Left ventricle myocardium superior (tissue), 1 donor: ENCODE measurements at places on chromosomes 16 and 17. TPM values are rescaled to one million over a fixed set of nuclear protein-coding genes. Genes with fewer than 3 reads are reported as not detected.

DNA sequence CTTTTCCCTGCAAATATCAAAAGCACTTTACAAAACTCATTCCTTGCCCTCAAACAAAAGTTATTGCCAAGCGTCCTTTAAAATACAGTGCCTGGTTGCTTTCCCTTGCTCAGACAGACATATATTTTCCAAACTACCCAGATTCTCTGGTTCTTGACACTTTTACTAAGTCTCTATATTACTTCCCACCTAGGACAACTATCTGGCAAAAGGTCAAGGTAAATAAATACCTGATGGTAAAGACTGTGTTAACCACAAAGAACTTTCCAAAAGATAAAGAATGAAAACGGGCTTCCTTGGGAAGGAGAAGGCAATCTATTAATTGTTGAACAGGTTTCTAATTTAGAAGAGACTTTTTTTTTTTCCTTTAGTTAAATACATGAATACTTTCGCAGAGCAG is 1.9 kb downstream of the HS3ST3A1 start:
- no peak for DNase-seq

DNA sequence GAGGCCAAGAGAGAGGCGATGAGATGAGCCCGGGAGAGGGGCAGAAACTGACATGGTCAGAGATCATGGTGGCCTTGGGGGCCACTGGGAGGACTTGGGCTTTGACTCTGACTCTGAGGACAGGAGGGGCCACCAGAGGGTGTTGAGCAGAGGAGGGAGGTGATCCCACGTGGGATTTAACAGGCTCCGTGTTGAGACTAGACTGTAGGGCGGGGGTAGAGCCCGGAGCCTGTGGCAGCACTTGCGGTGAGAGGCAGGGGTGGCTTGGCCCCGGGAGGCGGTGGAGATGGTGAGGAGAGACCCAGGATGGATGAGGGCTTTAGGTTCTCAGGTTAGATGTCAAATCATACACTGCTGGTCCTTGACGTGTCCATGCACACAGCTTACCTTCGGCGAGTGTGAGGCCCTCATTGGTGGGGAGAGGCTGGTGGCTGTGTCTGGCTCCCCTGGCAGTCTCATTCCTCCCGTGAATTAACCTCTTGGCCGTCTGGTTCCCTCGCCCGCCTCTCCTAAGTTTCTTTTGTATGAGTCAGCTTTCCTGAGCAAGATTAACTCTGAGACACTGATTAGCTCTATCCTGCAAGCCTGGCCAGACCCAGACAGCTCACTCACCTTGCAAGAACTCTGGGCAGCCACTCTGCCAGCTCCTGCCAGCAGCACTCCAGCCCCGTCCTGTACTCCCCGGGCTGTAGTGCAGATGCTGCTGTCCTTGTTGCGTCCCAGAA is 39.7 kb downstream of the VPS35L start:
- DNase-seq: peak; percentile 61

- no peak for DNase-seq
These were observed 34.9 kb downstream of the NUP93 start for GRCh38 chr16:56764835-56765234.

DNA sequence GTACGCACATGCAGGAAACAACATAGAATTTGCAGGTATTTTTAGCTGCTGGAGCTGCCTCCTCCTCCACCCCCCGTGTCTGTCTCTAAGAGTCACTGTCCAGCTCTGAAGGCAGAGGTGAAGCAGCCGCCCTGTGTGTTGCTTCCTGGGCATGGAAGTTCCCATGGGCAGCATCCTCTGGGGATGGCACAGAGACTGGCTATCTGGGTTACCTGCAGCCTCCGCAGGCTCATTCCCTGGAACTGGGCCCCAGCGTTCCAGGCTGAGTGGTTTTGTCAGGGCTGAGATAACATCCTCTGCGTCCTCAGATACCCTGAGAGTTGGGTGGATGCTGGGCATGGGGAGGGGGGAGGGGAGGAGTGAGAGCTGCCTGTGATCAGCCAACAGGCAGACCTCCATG is 41.5 kb upstream of the MRTFB start:
- peak; percentile 62 for DNase-seq

DNA sequence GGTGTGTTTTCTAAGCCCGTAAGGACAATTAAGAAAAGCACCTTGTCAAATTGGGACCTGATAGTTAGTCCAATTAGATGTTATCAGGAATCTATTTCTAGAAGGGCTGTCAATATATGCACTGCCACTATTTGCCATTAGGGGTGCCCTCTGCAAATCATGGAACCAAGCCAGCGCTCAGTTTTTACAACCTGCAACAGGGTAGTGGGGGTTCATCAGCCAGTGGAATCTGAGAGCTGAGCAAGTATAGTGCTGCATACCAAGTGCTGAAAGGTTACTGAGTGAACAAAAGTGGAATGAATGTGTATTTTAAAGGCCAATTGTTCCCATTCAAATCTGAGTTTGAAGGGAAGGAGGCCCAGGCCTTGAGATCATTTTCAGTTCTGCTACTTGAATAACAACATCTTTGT is 10.4 kb downstream of the PRR11 start:
- DNase-seq: no peak

KRT24 gene
- total RNA-seq: not detected

- DNase-seq: no peak
These were observed 6.4 kb downstream of the CACNG5 start for GRCh38 chr17:66841328-66841727.

GRCh38 chr17:3681565-3681964 is 13.0 kb downstream of the EMC6 start:
- DNase-seq: no peak

CHST6 gene
- 0.27 TPM for total RNA-seq

DNA sequence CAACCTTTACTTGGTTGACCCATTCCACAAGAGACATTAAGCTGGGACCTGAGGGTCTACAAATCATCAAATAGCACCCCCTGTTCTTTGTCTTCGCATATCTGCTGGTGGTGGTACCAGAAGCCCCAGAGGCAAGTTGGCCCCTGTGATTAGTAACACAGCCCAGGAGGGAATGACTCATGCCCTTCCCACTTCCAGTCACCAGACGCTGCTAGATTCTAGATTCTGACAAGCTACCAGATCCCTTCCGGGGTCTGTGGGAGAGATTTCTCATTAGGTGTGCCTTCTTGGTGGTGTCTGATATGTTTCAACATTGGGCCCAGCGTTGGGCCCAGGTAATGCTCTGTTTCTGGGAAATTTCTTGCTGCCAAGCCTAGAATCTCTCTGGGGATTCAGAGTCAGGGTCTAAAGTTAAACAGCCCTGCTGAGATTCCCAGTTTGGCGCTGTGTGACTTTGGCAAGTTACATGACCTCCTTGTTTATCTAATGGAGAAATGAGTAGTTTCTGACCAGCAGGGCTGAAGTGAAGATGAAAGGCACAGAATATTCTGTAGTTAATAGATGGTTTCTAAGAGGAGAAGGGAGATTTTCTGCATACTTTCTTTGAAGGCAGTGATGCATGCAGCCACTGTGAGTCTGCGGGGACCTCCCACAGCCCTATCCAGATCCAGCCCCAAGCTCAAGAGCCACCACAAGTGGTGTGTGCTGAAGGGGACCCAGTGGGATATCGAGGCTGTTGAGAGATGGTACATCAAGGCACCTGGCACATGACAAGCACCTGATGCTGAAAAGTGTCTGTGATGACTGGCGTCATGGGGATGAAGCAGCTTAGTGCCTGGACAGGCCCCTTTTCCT is 3.9 kb downstream of the TRPV2 start:
- no peak for DNase-seq

GRCh38 chr17:78144736-78145641 is 1.2 kb upstream of the C17orf99 start:
- peak; percentile 74 for DNase-seq

GRCh38 chr17:63600569-63601438 is at the start of gene TACO1:
TACO1 (plus strand) TSS chr17:63600895; CDS start chr17:63601084, 189 bp downstream.
- peak; percentile 87 for DNase-seq

DNA sequence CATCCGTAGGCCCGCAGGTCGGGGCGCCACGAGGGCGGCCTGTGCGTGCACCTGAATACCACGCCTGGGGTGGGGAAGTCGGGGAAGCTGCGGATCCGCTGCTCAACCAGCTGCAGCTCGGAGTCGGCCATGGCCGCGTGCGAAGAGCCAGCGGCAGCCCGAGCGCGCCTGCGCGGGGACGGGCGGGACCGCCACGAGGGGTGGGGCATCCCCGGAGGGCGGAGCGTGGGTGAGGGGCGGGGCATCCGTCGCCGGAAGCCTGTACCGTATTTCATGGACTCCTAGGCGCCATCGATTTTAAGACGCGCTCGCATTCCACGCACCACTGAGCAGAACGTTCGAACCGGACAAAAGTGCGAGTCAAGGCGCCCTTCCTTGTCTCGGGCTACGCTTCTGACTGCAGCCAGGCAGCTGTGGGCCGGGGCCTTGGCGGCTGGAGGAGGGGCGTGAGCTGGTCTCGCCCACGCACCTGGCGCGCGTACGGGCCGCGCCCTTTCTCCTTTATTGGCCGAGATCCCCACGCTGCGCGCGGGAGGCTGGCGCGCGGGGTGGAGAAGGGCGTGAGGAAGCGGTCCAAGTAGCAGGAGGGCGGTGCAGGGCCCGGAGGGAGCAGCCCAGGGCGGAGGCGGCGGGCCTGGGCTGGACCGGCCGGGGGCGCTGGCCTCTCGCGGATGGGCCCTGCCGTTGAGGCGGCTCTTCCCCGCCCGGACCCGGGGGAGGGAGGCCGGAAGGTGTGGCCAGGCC is at the start of gene APRT:
Gene APRT, minus strand, starts transcription at position 160 of the 744 bp plus-strand sequence. Its CDS starts 29 bp downstream, at position 131.
- peak; percentile 97 for DNase-seq

TMC8 gene
- 1.5 TPM for total RNA-seq

DNA sequence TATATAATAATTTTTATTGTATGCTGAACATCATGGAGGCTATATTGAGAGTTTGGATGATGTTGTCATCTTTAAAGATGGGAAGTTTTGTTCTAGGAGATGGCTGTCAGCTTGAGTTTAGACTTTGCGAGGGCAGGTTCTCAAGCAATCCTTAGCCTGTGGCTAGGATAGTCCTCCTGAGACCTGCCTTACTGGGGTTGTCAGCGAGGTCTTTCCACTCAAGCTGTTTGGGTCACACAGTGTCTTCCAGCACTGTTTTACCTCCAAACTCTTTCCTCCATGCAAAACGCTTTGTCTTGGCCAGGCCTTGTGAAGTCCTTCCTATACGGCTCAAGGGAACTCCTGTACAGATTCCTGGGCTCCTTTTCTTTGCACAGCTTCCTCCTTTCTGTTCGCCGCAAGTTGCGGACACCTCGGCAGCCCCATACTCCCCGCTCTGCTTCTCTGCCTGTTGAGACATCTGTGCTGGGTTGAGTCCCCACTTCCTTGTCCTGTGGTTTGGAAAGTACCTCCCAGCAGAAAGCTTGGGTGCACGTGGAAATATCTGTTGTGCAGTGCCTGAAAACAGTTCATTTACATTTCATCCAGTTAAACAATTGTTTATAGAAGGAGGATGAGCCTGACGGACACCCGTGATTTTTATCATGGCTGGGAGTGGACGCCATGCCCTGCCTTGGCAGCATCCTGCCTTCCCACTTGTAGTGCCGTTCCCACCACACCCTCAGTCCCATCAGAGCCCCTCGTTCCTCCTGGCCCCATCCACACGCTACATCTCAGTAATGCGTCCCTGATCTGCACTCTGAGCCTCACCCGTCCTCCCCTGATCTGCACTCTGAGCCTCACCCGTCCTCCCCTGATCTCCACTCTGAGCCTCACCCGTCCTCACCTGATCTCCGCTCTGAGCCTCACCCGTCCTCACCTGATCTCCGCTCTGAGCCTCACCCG is 55.0 kb upstream of the CBFA2T3 start:
- peak; percentile 41 for DNase-seq
